Astrocyte of the cerebellum (primary cell): ENCODE measurements at places on chromosomes 5 and 9.

DNA sequence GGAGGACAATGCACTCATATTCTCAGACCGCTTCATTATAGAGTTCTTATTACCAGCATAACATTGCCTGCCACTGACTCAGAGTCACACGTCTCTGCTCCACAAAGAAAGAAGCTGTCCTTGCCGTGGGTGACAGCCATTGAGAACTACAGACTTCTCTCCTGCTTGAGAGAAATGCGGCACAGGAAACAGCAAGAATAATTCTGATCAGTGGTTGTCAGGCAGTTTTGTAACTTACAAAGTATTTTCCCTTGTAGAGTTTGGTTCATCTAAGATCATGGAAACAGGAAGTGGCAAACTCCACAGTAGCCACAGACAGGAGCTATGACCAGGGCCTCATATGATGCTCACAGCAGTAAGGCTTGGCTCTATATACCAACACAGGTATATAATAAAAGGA, 47.0 kb downstream of the KCNV2 start:
- no peak for DNase-seq

- DNase-seq = no peak
Measured at GRCh38 chr9:9730174-9730573, 882.6 kb downstream of the PTPRD start.

- DNase-seq = no peak
Measured at GRCh38 chr5:142283304-142283703, 41.5 kb downstream of the SPRY4 start.

- DNase-seq = peak; percentile 39
Measured at GRCh38 chr9:112711050-112711689, 6.7 kb downstream of the INIP start.

DNA sequence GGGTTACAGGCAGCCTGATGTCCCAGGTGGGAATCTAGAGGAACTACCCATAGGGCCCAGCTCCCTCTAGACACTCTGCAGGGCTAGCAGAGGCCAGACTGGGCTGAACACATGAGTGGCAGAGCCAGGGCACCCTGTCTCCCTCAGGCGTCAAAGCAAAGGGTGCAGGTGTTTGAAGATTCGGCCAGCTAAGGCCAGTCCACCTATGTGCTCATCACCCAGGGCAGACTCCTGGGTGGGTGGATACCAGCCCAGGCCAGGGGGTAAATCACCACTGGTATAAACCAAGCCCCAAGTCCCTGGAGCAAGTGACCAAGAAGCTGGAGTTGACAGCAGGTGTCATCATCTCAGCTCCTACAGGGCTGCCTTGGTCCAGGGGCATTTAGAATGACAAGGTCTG, 3.4 kb downstream of the CCDC180 start:
- no peak for DNase-seq

- no peak for DNase-seq
Measured at GRCh38 chr5:128020012-128020411, 63.6 kb upstream of the SLC12A2 start.

GRCh38 chr5:146878476-146879172, at the start of gene PPP2R2B:
TSS of gene PPP2R2B (minus strand) at chr5:146878757.
- no peak for DNase-seq

DNA sequence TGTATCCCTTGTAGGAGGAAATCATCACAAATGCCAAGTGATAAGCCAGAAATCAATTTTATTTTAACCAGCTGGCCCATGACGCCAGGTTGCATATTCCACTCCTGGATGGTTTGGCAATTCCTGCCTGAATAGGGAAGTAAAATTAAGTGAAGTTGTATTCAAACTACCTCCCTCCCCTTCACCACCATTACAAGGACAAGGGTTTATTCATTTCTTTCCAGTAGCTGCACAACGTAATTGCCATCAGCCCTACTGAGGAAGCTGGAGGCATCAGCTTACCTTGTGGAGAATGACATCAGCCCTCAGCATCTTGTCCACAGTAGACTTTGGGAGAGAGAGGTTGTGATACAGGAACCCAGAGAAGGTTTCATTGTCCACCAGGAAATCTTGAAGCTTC, 66.6 kb downstream of the ABCA1 start:
- no peak for DNase-seq

DNA sequence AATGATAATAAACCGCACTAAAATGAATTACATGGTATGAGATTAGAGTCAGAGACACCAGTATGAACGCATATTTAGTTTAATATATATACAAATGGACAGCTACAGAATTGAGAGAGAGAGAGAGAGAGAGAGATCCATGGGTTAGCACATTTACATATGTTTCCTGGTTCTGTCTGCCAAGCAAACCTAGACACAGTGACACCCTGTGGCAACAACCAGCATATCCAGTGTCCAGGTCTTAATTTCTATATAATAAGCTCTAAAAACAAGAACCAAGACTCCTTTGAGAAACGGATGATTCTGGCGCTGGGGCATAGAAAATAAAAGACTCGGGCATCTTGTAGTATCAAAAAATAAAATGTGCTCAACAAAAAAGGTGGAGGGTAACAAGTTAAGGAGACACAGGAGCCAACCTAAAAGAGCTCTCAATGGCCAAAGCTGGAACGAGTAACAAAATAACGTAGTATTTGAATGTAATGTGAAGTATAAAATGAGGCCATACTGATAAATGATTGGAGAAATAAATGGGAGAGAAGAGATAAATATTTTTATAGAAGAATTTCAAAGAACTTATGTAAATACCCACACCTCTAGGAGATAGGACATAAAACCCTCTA, 84.5 kb downstream of the RFX3 start:
- DNase-seq = peak; percentile 55

DNA sequence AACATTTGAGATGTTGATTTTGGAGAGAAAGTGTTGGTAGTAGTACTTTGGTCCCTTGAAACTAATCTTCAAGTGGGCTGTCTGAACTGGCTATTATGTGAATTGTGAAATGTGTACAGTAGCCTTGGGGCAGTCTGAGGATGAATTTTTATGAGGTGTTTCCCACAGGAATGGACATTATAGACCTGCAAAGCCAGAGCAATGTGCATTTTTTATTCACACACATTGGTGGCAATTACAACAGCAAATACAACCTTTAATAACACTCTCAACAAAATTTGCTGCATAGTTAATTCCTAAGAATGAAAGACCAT, 147.0 kb downstream of the PAM start:
- no peak for DNase-seq

DNA sequence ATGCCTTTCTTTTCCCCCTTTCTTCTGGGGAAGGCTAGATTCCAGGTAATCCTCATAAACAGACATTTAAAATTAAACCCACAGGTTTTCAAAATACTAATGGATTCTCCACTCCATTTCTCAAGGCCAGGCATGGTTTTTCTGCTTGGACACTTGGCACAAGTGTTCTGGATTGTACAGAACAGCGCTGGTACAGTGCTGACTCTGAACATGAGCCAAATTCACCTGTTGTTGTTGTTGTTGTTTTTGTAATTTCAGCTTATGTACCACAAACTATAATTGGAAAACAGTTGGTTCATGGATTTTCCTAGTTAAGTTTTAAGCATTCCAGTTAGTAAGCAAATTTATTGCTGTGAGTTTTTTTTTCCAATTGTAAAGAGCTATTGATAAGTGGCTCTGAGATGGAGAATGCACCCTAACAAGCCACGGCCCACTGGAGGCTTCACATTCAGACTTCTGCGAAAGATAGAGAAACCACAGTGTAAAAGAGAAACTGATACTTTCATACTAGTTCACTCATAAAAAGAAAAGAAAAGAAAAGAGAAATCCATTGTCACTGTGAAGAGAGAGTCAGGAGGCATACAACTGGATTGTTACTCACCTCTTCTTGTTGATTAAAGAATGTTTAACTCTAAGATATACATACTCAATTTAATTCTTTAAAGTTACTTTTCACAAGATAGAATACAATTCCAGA, 16.2 kb upstream of the ITGA1 start:
- DNase-seq = no peak

DNA sequence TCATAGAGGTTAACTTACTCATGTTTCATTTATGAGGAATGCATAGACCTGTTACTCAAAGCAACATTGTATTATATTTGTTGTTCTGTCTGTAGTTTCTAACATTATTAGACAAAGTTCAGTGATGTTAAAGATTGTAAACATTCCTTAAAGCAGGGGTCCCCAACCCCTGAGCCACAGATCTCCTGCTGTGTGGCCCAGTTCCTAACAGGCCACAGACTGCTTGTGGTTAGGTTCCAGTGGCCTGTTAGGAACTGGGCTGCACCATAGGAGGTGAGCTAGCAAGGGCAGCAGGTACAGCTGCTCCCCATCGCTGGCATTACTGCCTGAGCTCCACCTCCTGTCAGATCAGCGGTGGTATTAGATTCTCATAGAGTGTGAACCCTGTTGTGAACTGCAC, 181.1 kb downstream of the KDM4C start:
- peak; percentile 83 for DNase-seq

DNA sequence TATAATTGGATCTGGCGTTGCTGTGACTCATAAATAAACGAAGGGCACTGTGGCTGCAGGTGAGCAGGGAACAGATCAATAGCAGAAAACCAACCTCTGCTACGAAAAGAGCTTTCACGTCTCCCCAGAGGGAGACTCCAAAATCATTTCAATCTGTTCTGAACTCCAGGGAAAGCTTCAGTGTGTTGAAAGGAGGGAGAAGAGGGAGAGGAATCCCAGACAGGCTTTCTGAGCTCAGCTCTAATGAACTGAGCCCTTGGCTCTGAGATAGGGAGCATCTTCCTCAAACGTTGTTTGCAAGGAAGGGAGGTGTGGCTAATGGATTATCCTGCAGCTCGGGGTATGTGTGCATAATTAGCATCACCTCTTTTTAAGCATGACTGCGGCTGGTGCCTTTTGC, 288.0 kb upstream of the IRX4 start:
- DNase-seq = no peak

DNA sequence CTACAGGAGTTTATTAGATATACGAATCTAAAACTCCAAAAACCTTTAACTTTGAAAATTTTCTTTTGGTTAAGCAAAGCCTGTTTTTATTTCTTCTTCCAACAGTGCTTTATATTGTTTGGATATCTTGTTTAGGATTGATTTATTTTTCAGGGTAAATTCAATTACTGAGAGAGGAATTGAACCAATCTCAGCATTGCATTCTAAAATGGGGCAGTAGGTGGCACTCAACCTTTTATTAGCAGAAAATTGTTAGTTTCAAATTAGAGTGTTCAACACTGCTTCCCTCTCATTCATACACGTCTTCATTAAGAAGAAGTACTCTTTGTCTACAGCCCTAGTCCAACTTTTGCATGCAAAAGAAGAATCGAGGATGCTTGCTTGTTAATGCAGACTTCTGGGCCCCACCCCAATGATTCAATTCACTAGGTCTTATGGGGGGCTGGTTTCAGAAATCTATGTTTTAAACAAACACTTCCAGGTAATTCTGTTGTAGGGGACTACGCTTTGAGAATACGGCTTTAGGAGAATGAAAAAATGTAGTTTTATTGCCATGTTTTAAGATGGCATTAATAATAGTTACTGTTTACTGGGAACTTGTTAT, 26.6 kb downstream of the MRPL22 start:
- no peak for DNase-seq

GRCh38 chr5:143559586-143560109, 156.2 kb upstream of the NR3C1 start:
- DNase-seq = no peak

DNA sequence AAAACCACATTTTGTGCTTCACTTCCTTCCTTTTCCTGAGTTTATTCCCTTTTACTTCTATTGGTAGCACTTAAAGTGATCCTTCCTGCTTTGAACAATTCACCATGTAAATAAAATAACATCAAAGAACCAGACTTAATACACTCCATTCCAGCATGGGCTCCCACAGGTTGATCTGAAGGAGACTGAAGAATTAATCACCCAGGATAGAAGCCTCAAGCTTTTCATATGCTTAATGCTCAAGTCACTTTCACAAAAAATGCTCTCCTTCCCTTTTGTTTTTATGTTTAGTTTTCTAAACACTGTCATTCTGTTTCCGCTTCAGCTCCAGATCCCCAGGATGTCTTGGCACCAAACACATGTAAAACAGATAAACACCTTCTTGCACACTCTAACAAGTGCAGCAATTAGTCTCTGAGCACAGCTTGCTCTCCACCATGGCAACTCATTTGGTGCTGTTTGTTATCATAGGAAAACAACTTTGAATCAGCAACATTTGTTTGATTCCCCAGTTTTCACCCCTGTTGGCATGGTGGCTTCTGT, 37.0 kb downstream of the DMRTA1 start:
- no peak for DNase-seq

- no peak for DNase-seq
Measured at GRCh38 chr9:4079906-4080305, 220.0 kb downstream of the GLIS3 start.

DNA sequence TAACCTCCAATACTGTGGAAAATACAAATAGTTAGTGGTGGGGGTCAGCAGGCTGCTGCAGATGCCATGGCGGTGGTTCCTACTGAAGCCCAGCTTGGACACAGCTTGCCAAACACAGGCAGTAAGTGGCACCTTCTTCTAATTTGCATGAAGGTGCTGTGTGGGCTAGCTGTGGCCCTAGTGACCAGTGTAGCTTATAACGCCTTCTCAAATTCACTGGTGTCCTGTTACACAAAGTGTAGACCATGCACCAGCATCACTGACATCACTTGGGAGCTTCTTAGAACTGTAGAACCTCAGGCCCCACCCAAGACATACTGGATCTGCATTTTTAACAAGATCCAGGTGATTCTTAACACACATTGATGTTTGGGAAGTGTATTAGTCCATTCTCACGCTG, 58.8 kb upstream of the TGFBR1 start:
- no peak for DNase-seq

- no peak for DNase-seq
Measured at GRCh38 chr9:72872718-72873117, 80.1 kb downstream of the ALDH1A1 start.

DNA sequence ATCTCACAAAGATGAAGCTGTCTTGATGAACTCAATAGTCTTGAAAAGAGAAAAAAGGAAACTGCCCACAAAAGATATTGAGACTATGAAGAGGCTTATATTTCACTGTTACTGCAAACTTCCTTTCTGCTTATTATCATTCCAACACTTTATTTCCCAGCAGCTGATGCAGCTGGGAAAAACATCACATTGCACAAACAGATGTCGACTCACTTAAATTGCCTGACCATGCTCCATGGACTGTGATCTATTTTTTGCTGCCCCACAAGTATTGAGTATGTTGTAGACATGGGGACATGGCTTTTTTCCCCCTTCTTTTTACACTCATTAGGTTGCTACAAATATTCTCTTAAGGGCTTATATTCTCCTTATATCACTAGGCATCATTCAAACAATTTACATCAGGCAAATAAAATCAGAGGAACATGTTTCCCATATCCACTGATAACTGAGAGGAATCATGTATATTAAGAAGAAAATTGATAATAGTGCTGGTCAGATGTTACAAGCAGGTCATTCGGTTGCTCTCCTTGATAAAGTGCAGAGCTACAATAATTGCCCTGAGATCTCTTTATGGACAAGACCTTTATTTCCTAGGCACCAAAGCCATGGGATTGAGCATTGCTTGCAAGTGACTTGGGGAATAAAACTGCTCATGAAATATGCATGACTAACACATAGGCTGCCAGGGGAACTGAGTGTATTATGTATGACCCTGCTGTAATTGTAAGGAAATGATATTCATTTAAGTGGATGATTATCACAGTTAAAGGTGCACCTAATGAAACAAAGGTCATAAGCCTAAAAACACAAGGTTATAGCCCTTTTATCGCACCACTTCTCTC, 509.9 kb downstream of the ZNF608 start:
- no peak for DNase-seq

GRCh38 chr5:41875121-41875520, 4.9 kb upstream of the OXCT1 start:
- no peak for DNase-seq

GRCh38 chr5:174736331-174736721, 11.9 kb downstream of the MSX2 start:
- peak; percentile 37 for DNase-seq

GRCh38 chr5:607541-608428, 4.4 kb upstream of the CEP72 start:
- DNase-seq = no peak
